ENCODE measurements at places on chromosomes 3 and 15.

- DNase-seq = no peak
Observed at GRCh38 chr3:172217877-172218276, 178.5 kb downstream of the FNDC3B start.

- no peak for DNase-seq
Observed at GRCh38 chr15:72980661-72981060, 71.6 kb upstream of the NEO1 start.

DNA sequence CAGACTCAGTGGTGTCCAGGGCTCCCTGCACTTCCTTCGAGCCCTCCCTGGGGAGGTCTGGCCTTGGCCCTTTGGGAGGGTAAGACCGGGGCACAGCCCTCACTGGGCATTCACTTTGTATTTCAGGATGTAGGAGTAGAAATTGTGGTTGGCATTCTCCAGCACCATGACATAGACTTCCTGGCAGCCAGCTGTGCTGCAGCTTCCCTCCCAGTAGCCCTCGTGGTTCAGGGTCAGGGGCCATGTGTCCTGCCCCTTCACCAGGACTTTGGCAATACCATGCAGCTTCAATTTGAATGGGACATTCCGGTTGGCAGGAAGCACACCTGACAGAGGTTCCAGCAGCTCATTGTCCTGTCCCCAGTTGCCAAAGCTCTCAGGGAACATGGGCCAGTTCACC is 47.3 kb downstream of the KY start:
- no peak for DNase-seq

DNA sequence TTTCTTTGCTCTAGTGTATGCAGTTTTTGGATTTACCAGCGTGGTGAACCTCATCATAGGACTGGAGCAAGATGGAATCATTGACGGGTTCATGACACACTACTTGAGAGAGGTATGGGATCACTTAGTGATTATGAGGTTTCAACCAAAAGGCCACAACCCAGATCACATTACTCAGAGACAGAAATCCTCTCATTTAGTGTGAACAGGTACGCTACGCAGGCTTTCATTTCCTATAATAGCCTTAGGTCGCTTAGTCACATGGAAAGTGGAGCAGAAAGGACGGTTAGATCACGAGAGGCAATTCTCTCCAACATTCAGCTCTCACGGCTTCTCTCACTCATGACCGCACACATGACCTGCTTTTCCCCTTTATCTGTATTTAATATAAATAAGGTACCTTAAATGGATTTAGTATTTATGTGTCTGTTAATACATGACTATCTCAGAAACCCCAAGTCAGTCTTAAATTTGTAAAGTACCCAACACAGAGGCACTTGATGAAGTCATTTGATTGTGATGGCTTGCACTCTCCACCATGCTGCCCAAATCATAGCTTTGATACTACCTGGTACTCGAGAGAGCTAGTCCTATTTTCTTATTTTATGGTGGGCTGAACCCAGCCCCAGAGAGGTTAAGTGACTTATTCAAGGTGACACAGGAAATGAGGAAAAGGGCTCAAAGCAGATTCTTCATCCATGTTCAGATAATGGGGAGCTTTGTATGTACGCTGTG is 8.6 kb downstream of the TM6SF1 start:
- DNase-seq = no peak

DNA sequence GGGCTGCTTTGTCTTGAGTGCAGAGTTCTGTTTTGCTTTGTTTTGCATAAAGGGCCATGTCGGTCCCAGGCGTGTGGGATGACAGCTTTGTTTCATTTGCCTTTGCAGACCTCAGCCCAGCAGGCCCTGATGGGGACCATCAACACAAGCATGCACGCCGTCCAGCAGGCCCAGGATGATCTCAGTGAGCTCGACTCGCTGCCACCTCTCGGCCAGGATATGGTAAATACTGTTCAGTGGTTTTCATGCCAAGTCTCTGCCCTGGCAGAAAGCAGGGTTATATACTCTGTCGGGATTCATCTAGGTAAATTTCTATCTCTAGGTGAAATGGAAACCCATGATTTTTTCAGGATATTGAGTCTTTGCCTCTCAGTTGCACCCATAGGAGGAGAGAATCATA is 343.9 kb upstream of the TPM1 start:
- DNase-seq = no peak

- DNase-seq = no peak
Observed at GRCh38 chr3:59771768-59772181, 722.0 kb upstream of the CFAP20DC start.

- DNase-seq = no peak
Observed at GRCh38 chr15:57873564-57874209, 167.2 kb downstream of the POLR2M start.

DNA sequence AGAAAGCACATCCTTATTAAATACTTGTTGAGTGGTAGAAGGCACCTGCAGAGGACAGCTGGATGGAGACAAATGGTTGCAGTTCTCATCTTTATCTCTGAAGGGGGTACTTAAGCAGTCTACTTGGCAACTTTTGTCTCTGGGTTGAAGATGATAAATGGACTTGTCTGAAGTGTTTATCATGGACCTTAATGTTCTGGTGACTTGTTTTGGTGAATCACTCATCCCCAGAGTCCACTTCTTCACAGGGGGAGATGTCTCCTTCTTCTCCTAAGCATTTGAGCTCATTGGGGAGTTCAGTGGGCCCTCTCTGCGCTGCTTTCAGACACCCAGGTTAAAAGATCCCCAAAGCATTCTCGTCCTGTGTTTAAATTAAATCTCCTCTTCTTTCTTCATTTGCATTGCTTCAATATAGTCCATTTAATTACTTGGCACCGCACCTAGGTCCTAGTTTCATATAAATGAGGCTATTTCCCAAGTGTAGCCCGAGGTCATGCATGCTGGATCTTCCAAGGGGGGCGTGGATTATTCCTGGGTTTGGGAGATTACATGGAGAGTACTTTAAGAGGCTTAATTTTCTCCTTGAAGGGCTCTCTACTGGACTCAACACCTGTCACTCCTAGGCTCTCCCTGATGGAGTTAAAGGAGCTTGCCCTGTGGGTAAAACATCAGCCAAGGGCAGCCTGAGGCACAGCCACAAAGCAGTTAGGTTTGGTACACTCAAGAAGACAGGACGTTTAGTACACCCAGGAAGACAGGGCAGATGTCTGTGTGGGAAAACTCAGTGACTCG is 239.3 kb upstream of the C2CD4B start:
- DNase-seq = no peak

GRCh38 chr3:47162697-47163168 is 1.2 kb downstream of the SETD2 start:
- no peak for DNase-seq
